Fibroblast of skin of abdomen (primary cell): ENCODE measurements at places on chromosomes 3 and 15.

DNA sequence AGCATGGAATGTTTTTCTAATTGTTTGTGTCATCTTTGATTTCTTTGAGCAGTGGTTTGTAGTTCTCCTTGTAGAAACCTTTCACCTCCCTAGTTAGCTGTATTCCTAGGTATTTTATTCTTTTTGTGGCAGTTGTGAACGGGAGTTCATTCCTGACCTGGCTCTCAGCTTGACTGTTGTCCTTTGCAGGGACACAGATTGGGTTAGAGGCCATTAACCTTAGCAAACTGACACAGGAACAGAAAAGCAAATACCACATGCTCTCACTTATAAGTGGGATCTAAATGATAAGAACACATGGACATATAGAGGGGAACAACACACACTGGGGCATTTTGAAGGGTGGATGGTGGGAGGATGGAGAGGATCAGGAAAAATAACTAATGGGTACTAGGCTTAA is 52.2 kb upstream of the RORA start:
- DNase-seq = no peak

GRCh38 chr3:43795491-43795890 is 104.8 kb downstream of the ABHD5 start:
- no peak for DNase-seq

- DNase-seq = no peak
These were observed 204.6 kb upstream of the AZI2 start for GRCh38 chr3:28553175-28553574.

- no peak for DNase-seq
These were observed 28.7 kb upstream of the GATA2 start for GRCh38 chr3:128521715-128522114.

- no peak for DNase-seq
These were observed 107.5 kb upstream of the NR2F2 start for GRCh38 chr15:96222981-96223380.

DNA sequence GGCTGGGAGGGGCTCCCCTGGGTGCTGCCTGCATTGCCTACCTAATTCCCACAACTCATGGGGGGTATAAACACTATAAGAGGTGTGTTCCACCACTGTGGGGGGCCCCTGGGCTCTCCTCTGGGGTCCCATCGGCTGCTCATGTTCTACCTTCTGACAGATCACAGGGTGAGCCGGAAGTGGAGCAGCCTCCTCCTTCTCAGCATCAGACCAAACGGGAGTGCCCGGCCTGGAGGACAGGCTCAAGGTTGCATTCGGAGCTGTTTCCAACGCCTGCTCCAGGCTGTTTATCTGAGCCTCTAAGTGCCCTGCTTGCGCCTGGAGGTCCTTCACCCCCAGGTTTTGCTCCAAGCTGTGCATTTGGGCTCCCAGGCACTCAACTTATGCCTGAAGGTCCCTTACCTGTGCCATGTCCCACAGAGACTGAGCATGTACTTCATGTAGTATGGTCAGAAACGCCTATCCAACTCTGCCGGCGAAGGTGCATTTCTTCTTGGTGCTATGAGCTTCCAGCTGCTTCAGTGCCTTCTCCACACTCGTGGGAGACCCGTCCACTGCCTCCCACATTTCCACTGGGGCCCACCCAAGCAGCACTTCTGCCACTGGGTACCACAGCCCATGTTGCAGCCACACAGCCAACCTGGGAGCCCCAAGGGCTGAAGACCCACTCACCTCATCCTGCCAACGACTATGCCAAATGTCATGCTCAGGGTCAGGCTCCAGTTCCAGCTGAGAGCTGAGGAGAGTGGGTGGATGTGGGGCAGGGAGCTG is 232.1 kb downstream of the IGSF11 start:
- no peak for DNase-seq

- DNase-seq = peak; percentile 67
These were observed 388.3 kb downstream of the FEZF2 start for GRCh38 chr3:61985020-61985419.

DNA sequence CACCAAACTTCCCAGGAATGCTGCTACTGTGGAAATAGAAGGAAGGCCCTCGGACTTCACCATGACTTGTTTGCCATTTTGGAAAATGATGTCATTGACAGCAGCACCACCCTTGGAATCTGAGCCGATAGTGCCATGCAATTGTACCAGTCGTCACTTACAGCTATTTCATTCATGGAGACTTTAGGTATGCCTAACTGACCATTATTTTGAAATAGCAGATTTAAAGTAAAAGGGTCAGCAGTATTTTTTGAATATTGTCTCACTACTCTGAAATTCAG is 66.0 kb upstream of the ARL8B start:
- no peak for DNase-seq

- DNase-seq = no peak
These were observed 8.4 kb upstream of the KCNH8 start for GRCh38 chr3:19139863-19140262.

DNA sequence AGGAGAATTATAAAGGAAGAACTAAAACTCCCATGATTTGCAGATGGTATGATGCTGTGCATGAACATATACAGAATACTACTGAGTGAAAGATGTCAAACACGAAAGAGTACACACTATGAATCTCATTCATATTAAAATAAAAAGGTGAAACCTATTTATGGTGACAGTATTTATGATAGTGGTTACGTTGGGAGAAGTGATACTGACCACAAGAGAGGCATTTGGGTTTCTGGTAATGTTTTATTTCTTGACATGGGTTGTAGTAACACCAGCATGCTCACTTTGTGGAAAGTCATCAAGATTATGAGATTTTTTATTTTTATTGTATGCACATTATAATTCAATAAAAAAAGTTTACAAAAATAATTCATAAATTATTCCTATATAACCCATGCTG is 324.0 kb downstream of the GAP43 start:
- no peak for DNase-seq

DNA sequence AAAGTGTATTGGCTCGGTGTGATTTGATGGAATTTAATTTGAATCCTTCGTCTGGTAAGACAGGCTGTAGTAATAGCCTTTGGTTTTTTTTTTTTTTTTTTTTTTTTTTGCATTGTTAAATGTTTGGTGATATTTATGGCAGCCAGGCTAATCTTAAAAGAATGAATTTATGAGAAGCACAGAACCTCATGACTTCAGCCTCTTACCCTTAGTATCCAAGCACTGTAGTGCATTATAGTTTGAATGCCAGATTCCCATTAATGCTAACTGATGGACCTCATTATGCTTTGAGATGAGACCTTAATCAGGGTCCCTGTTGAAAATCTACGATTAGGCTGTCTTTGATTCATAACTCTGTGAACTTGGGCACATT is 110.6 kb upstream of the SAMMSON start:
- DNase-seq = no peak

DNA sequence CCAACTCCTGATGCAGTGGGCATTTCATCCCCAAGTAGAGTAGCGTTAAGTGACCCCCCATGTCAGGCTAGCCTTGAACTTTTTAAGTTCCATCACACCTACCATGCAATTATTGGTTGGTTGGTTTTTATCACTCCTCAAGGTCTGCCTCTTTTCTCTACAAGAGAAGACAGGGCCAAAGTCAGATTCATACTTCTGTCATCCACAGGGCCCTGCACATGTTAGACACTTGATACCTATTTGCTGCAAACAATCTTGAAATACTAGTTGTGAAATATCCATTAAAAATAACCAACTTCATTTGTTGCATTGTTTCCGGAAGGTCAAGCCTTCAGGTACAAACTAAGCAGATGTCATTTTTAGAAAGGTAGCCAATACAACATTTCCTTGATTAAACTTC is 1.2 kb downstream of the CMSS1 start:
- no peak for DNase-seq

- DNase-seq = no peak
These were observed 1.0 kb downstream of the SPTBN5 start for GRCh38 chr15:41892621-41893421.
